ENCODE measurements at places on chromosomes 6 and 20. TPM values are rescaled to one million over a fixed set of nuclear protein-coding genes. Genes with fewer than 3 reads are reported as not detected.

The TBXT gene
- total RNA-seq = not detected

The TCF15 gene
- total RNA-seq = 11.1 TPM

The LAMA4 gene
- 103 TPM for total RNA-seq

The LY6G6D gene
- not detected for total RNA-seq

The HSPA12B gene
- 12.5 TPM for total RNA-seq

The SLC2A10 gene
- 2.8 TPM for total RNA-seq

The HCRTR2 gene
- not detected for total RNA-seq

The C6orf89 gene
- 76.4 TPM for total RNA-seq

The BHLHE23 gene
- not detected for total RNA-seq

The RBPJL gene
- not detected for total RNA-seq

GRCh38 chr6:4466769-4467480, 309.3 kb upstream of the CDYL start:
- H3K27me3 ChIP-seq = no peaks in the 10 kb centered on the region
- H3K36me3 ChIP-seq = no peaks in the 10 kb centered on the region
- H3K4me1 ChIP-seq = no peaks in the 10 kb centered on the region

- H3K36me3 ChIP-seq = no peaks in the 10 kb centered on the region
- peaks cover 25% of the 10 kb centered on the region for H3K4me1 ChIP-seq
- H3K27ac ChIP-seq = no peak within 1 kb of the TSS
- DNase-seq = no peak
Measured at GRCh38 chr6:56954403-56955170, at the start of gene BEND6. TSS of gene BEND6 (plus strand) at chr6:56955107. CDS start at chr6:56981811, 26,704 bp downstream.

- H3K4me1 ChIP-seq = no peaks in the 10 kb centered on the region
- H3K4me3 ChIP-seq = no peak overlapping the region
- H3K27me3 ChIP-seq = peaks cover 33% of the 10 kb centered on the region
- DNase-seq = no peak
- H3K27ac ChIP-seq = no peak overlapping the region
Measured at GRCh38 chr6:168915855-168916254, 337.8 kb downstream of the THBS2 start.

- H3K4me1 ChIP-seq = no peaks in the 10 kb centered on the region
- H3K27ac ChIP-seq = no peak overlapping the region
- H3K4me3 ChIP-seq = no peak overlapping the region
- H3K27me3 ChIP-seq = no peaks in the 10 kb centered on the region
- H3K36me3 ChIP-seq = no peaks in the 10 kb centered on the region
Measured at GRCh38 chr6:15970517-15970916, 158.4 kb upstream of the MYLIP start.

DNA sequence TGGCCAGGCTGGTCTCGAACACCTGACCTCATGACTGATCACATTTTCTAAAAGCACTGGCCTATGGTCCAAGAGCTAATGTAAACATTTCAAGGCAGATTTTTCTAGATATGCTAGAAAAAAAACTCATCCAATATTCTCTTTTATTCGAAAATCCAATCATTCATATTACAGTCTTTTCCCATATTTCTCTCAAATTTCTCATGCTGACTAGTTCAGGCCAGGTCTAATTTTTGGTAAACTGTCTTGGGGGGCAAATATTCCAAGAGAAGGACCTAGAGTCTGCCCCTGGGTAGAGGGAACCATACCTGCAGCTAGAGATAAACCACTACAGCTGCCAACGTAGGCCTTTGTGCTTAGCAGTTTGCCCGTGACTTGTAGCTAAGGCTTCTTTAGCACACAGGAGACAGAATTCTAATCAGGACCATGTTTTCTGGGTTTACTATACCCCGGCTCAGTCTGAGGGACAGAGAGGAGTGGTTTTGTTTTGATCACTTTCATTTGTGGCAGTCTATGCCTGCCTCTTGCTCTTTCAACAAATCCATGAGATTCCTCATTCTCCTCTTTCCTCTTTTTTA, 71.8 kb upstream of the CITED2 start:
- no peak overlapping the region for H3K27ac ChIP-seq
- no peak for DNase-seq
- no peaks in the 10 kb centered on the region for H3K27me3 ChIP-seq
- H3K4me3 ChIP-seq = no peak overlapping the region
- peaks cover 2% of the 10 kb centered on the region for H3K4me1 ChIP-seq

- H3K36me3 ChIP-seq = no peaks in the 10 kb centered on the region
- peak overlapping the region; percentile 31 for H3K27ac ChIP-seq
Measured at GRCh38 chr6:137673603-137674002, 179.4 kb upstream of the OLIG3 start.

- peaks cover 10% of the 10 kb centered on the region for H3K4me1 ChIP-seq
- no peaks in the 10 kb centered on the region for H3K27me3 ChIP-seq
- no peak overlapping the region for H3K27ac ChIP-seq
- H3K36me3 ChIP-seq = no peaks in the 10 kb centered on the region
Measured at GRCh38 chr6:79600313-79600712, 30.8 kb upstream of the SH3BGRL2 start.

DNA sequence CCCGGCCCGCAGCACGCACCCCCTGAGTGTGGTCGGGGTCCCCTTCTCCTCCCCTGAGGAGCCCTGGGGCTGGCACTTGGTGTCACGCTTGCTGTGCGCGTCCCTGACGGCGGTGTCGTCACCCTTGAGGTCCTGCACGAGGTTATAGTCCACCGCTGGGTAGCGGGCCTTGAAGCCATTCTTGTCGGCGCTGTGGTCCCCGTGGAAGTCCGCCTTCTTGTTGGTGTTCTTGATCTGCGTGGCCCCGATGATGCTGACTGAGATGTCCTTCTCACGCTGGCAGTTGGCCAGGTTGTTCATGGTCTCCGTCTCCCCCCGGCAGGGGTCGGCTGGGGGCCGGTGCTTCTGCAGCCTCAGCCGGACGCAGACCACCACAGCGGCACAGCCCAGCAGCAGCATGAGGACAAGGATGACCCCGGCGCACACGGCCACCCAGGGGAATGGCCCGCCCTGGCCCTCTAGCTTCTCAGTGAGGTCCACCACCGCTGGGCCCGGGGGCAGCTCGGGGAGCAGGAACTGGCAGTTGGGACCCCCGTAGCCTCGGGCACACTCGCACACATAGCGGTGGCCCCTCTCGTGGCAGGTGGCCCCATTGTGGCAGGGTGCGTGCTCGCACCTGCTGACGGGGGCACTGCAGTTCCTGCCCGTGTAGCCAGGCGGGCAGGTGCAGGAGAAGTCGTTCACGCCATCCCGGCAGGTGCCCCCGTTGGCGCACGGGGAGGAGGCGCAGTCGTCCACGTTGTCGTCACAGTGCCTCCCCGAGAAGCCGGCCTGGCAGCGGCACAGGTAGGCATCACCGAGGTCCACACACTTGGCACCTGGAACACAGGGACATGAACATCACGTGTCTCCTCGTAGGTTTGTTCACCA, 7.4 kb downstream of the DLL1 start:
- H3K4me3 ChIP-seq = no peak overlapping the region
- peaks cover 36% of the 10 kb centered on the region for H3K36me3 ChIP-seq
- H3K27me3 ChIP-seq = peaks cover 4% of the 10 kb centered on the region
- no peak overlapping the region for H3K27ac ChIP-seq
- DNase-seq = no peak

GRCh38 chr20:63372971-63373885, 12.1 kb upstream of the CHRNA4 start:
- H3K36me3 ChIP-seq = no peaks in the 10 kb centered on the region
- DNase-seq = no peak
- peaks cover 16% of the 10 kb centered on the region for H3K4me1 ChIP-seq
- H3K27me3 ChIP-seq = peaks cover 79% of the 10 kb centered on the region

DNA sequence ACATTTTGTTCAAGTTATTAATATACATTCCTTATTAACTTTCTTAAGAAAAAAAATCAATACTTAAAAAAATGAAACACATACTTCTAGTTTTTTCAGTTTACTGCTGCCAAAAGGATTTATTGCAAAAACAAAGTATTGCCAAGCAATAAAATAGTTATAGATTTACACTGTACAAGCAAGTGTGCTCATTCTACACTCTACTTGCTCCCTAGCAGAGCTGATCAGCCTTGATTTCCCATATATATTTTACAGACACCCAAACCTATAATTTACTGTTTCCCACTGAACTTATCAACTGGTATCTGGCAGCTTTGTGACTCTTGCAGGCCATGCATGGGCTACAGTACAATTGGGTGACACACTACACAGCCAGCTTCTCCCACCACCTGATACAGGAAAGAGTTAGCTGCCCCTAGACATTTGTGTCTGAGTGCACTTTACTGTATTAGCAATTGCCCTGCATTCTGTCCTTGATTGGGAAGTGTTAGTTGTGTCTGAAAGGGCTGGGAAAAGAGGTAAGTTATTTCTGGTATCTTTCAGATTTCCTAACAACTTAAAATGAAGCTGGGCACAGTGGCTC, 156.0 kb upstream of the BEND3 start:
- H3K4me3 ChIP-seq = no peak overlapping the region
- no peaks in the 10 kb centered on the region for H3K27me3 ChIP-seq
- H3K4me1 ChIP-seq = peaks cover 4% of the 10 kb centered on the region
- no peak for DNase-seq
- H3K27ac ChIP-seq = no peak overlapping the region

GRCh38 chr6:169008641-169009257, 244.9 kb downstream of the THBS2 start:
- no peaks in the 10 kb centered on the region for H3K4me1 ChIP-seq
- H3K27ac ChIP-seq = no peak overlapping the region
- H3K4me3 ChIP-seq = no peak overlapping the region
- H3K36me3 ChIP-seq = no peaks in the 10 kb centered on the region
- no peak for DNase-seq

DNA sequence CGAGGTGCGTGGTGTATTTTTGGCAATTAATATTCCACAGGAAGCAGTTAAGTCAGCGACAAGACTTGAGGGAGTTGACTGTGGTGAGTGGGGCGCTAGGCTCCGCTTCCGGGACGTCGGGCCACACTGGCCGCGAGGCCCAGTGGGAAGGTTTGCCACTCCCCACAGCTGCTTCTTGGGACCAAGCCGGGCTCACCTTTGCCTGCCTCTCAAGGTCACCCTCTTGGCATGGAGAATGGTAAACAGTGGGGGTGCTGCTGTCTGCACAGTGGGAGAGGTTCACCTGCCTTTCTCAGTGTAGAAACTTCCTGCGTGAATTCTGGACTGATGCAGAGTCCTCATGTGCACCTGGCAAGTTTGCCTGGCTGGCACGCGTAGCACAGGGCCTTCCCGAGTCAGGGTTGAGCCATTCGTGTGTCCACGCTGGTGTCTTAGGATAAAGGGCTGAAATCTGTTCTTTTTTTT, 6.4 kb downstream of the OSBPL2 start:
- peaks cover 100% of the 10 kb centered on the region for H3K4me1 ChIP-seq
- peak overlapping the region; percentile 70 for H3K27ac ChIP-seq
- H3K4me3 ChIP-seq = peak overlapping the region; percentile 19
- no peak for DNase-seq
- H3K36me3 ChIP-seq = no peaks in the 10 kb centered on the region

DNA sequence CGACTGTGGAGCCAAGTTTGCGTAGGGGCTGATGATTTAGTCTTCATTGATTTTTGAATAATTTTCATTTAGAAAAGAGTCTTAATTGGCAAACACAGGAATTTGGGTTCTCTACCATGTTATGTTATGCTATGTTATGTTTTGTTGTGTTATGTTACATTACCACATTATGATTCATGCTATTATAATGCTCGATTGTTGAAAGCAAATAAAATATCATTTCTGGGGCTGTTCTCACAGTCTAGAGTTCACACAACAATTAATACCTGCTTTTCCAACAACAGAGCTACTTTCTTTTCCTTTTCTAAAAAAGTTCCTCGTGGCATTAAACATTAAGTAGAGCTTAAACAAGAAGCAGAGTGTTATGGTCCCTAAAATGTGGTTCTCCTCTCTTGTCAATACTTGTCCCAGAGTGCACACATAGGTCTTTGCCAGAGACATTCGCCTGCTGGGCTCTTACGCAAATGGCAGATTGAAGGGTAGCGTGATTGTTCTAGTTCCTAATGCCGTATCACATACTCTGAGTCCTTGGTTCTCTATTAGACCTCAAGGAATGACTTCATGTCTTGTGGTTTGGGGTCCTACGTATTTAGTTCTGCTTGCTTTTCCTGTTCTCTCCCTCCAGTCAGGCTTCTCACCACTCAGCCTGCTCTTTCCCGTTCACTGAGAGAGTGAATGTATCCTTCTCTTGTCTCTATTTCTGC, 370.3 kb downstream of the CD109 start:
- no peak overlapping the region for H3K4me3 ChIP-seq
- H3K27me3 ChIP-seq = no peaks in the 10 kb centered on the region
- DNase-seq = no peak
- H3K27ac ChIP-seq = no peak overlapping the region
- H3K36me3 ChIP-seq = no peaks in the 10 kb centered on the region

- H3K27me3 ChIP-seq = no peaks in the 10 kb centered on the region
- H3K4me3 ChIP-seq = no peak overlapping the region
- H3K36me3 ChIP-seq = peaks cover 40% of the 10 kb centered on the region
- no peak for DNase-seq
- H3K27ac ChIP-seq = peak overlapping the region; percentile 85
Measured at GRCh38 chr6:16278750-16279149, 40.4 kb downstream of the GMPR start.

All from left ventricle myocardium inferior (tissue), 1 donor.